ENCODE measurements at places on chromosomes 3 and 15.

DNA sequence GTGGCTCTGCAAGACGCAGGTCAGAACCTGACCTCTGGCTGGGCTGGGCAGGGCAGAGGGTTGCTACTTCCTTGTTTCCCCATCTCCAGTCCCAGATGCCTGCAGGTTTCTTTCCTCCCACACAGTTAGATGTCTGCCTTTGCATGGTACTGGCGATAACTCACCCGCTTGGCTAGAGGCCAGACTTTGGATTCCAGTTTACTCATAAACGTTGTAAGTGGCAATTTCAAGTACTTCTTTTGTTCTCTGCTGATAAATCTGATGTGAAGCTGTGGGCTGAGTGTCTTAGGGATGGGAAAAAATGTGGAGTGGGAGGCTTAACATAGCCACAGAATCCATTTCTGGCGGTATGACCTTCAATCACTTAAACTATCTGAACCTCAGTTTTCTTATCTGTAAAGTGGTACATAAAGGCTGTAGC lies 194.2 kb downstream of the EBLN2 start:
- no peak for DNase-seq

DNA sequence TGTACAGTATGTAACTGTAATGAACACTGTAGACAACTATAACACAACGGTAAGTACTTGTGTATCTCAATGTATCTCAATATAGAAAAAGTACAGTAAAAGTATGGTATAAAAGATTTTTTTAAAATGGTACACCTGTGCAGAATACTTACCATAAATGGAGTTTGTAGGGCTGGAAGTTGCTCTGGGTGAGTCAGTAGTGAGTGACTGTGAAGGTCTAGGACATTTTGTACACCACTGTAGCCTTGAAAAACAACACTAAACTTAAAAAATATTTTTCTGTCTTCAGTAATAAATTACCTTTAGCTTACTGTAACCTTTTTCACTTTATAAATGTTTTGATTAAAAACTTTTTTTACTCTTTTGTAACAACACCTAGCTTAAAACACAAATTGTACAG lies 142.9 kb downstream of the ATG7 start:
- no peak for DNase-seq

DNA sequence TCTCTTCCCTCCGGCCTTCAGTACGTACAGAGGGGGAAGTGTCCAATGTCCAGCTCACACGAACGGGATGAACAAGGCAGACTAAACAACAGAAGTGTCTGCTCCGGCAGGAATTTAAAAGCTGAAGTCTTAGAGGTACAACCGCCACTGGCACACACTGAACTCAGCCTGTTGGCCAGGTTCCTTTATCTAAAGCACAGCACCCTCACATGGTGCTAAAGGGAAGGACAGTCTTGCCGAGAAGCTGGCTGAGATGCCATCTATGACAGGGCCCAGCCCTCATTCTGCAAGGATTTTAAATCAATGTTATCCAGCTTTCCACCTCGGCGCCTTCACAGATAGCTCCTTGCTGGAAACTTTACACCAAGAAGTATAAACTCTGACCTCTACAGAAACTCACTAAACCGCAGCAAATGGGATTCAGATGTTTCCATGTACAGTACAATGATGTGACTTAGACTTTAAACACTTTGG lies 2.8 kb downstream of the ADAMTS17 start:
- no peak for DNase-seq

GRCh38 chr15:24899795-24900194 lies 55.0 kb upstream of the SNRPN start:
- DNase-seq, result no peak

DNA sequence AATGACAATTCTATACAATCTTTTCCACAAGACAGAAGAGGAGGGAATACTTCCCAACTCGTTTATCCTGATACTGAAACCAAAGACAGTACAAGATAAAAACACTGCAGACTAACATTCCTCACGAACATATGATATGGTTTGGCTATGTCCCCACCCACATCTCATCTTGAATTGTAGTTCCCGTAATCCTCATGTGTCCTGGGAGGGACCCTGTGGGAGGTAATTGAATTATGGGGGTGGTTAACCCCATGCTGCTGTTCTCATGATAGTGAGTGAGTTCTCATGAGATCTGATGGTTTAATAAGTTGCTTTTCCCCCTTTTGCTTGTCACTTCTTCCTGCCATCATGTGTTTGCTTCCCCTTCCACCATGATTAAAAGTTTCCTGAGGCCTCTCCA lies 83.9 kb upstream of the PROK2 start:
- no peak for DNase-seq

DNA sequence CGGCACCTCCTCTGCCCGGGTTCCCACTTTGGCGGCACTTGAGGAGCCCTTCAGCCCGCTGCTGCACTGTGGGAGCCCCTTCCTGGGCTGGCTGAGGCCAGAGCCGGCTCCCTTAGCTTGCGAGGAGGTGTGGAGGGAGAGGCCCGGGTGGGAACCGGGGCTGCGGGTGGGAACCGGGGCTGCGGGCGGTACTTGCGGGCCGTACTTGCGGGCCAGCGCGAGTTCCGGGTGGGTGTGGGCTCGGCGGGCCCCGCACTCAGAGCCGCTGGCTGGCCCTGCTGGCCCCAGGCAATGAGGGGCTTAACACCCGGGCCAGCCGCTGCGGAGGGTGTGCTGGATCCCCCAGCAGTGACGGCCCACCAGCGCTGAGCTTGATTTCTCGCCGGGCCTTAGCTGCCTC lies 14.4 kb upstream of the DAPK2 start:
- DNase-seq, result no peak

DNA sequence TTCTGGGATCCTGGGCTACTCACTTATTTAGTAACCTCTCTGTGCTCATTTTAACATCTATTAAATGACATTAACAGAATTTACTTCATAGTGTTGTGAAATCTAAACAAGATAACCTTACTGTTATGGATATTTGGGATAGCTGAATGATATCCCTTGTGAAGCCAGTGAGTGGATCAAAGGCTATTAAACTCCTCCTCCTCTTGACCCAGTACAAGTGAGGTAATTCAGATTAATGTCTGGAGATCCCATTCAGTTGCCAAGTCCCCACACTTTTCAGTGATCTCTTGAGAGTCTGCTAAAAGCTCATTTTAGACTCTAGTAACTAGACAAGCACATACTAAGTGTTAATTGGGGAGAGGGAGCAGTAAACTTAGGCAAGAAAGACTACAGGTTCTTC lies 2.5 kb upstream of the ANKRD28 start:
- DNase-seq, result no peak

DNA sequence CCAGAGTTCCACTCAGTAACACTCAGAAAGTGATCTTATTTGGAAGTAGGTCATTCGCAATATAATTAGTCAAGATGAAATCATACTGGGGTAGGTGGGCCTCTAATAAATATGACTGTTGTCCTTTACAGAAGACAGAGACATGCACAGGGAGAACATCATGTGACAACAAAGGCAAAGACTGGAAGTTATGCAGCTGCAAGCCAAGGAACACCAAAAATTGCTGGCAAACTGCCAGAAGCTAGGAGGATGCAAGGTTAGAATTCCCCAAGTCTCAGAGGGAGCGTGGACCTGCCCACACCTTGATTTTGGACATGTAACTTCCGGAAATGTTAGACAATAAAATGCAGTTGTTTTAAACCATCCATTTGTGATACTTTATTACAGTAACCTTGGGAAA lies 471.5 kb upstream of the AGTR1 start:
- no peak for DNase-seq

Measured in stimulated activated CD8-positive, alpha-beta memory T cell treated with anti-CD3 and anti-CD28 coated beads, Interleukin-4, amount 100 ng/mL, for 1 hour (primary cell).